Sigmoid colon (tissue), 7 donors: ENCODE measurements at places on chromosomes 2 and 18. TPM values are rescaled to one million over a fixed set of nuclear protein-coding genes. Genes with fewer than 3 reads are reported as not detected.

ANKRD30B gene
- 0.36 TPM for total RNA-seq

- no peak overlapping the region for H3K27ac ChIP-seq
- H3K4me3 ChIP-seq: no peak overlapping the region
- H3K27me3 ChIP-seq: no peaks in the 10 kb centered on the region
These were observed 52.1 kb upstream of the EPB41L5 start for GRCh38 chr2:119960821-119961220.

GRCh38 chr2:169693360-169693759 is 845 bp downstream of the CFAP210 start:
- no peaks in the 10 kb centered on the region for H3K27me3 ChIP-seq
- H3K4me3 ChIP-seq: no peak overlapping the region
- peak overlapping the region; percentile 88 for H3K27ac ChIP-seq
- no peak for DNase-seq
- no peaks in the 10 kb centered on the region for H3K36me3 ChIP-seq

DNA sequence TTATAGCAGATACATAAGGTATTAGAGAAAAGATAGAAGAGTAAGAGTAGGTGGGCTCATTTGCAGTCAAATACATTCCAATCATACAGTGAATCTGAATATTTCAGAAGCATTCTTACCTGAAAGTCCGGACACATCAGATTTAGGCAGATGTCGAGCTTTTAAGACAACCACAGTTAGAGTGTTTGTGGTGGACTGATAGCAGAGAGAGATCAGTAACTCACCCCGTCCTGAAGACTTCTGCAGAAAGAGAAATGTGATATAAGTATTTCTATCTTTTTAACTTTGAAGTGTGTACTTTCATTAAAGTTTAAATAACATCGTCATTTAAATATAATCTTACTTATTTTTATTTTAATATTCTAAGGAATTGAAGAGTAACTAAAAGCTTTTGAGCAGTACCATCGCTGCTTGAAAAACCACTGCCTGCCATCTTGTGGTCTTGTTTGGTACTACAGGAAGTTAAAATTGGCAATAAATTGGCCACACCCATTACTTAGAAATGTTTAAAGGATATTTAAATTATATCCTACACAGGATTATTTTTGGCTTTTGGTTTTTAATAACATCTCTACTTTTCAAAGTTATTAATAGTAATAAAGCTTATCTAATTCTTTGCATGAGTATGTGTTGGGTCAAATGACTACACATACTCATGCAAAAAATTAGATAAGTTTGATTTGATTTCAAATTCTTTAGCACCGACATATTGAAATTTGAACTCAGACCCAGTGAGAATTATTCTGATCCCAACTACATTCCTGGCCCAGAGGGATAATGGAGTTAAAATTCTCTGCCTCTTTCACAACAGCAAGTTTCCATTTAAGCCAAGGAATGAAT is 5.5 kb downstream of the SYT4 start:
- H3K4me1 ChIP-seq: no peaks in the 10 kb centered on the region
- H3K36me3 ChIP-seq: no peaks in the 10 kb centered on the region
- H3K27me3 ChIP-seq: no peaks in the 10 kb centered on the region
- H3K4me3 ChIP-seq: no peak overlapping the region
- H3K27ac ChIP-seq: no peak overlapping the region

TDRD15 gene
- not detected for total RNA-seq

RASGRP3 gene
- total RNA-seq: 3.9 TPM

DNA sequence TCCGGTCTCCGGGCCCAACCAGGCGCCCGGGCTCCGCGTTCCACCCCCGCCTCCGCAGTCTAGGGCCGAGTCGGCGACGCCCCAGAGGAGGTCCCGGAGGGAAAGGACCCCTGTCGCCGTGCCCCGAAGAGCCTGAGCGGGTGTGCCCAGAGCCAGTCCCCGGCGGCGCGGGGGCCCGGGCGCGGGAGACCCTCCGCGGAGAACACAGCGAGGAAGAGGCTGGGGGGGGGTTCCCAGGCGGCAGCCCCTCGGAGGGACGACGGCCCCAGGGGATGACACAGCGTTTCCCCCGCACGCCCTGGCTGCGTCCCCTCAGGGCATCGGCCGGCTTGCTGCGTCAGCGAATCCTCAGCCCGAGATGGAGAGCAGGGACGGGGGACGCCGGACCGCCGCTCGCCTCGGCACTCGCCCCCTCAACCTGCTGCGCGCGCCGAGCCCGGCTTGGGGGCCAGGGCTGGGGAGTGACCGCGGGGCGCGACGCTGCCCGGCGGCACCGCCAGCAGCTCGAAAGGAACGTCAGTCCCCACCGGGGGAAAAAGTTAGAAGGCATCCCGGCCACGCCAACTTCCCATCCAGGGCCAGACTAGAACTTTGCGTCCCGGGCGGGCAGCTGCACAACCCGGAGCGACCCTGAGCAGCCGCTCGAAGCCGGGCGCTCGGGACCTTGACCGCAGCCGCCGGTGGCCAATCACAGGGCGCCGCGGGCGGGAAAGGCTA is 711 bp downstream of the SFXN5 start:
- H3K27me3 ChIP-seq: no peaks in the 10 kb centered on the region
- DNase-seq: peak; percentile 75
- H3K36me3 ChIP-seq: no peaks in the 10 kb centered on the region
- H3K4me1 ChIP-seq: peaks cover 37% of the 10 kb centered on the region

DNA sequence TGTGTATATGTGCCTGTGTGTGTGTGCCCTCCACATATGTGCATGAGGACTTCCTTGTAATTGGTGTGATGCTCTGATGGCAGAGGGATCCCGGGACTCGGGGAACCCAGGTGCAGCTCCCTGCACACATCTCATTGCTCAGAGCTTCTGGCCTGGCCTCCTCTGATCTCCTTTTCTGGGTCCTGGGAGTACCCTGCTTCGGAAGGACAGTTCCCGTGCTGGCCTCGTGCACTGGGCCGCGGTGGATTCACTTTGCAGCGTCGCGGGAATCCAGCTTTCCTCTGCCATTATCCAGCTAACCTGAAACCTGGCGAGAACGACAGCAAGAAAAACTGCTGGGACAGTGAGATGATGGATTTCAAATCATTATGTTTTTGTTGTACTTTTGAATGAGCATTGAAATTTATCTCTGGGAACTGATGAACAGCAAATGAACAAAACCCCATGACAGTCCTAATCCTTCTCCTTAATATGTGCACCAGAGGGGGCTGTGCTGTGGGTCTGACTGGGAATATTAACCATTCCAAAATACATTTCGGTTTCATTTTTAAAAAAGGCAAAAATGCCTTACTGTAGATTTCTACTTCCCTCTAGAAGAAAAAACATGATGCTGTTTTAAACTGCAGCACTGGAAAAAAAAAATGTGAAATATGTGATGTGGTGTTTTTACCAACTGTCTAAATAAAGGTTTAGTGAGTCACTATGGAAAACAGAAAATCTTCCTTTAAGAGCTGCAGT is 78.2 kb downstream of the PTGR3 start:
- no peak overlapping the region for H3K27ac ChIP-seq
- DNase-seq: no peak
- H3K36me3 ChIP-seq: no peaks in the 10 kb centered on the region
- no peaks in the 10 kb centered on the region for H3K27me3 ChIP-seq

DNA sequence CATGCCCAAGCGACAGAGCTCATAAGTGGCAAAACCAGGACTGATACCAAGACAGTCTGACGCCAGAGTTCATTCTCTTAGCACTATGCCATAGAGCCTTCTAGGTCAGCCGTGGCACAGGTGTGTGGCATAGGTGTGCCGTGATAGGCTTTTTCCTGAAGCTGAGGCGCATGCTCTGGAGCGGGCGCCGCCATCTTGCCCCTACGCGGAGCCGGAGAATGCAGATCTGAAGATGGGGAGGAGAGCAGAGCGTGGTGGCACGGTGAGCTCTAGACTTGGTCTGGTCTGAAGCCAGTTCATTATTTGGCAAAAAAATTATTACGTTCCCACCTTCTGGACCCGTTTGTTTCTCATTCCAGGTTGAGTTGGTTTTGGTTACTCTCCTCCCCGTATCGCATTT is 16.6 kb downstream of the MCFD2 start:
- H3K27me3 ChIP-seq: no peaks in the 10 kb centered on the region
- no peaks in the 10 kb centered on the region for H3K4me1 ChIP-seq
- no peaks in the 10 kb centered on the region for H3K36me3 ChIP-seq
- no peak overlapping the region for H3K27ac ChIP-seq

GRCh38 chr2:120037995-120038541 is 25.2 kb downstream of the EPB41L5 start:
- H3K4me1 ChIP-seq: no peaks in the 10 kb centered on the region
- H3K27me3 ChIP-seq: no peaks in the 10 kb centered on the region
- no peak overlapping the region for H3K27ac ChIP-seq
- DNase-seq: no peak
- no peaks in the 10 kb centered on the region for H3K36me3 ChIP-seq

- H3K36me3 ChIP-seq: no peaks in the 10 kb centered on the region
- H3K4me3 ChIP-seq: no peak overlapping the region
- no peak overlapping the region for H3K27ac ChIP-seq
- H3K27me3 ChIP-seq: no peaks in the 10 kb centered on the region
- no peak for DNase-seq
- H3K4me1 ChIP-seq: no peaks in the 10 kb centered on the region
These were observed 131.6 kb upstream of the FN1 start for GRCh38 chr2:215567504-215567903.

SCYGR4 gene
- not detected for total RNA-seq

- no peak overlapping the region for H3K4me3 ChIP-seq
- H3K36me3 ChIP-seq: no peaks in the 10 kb centered on the region
These were observed 1612.6 kb upstream of the CELF4 start for GRCh38 chr18:39178166-39178565.
